ENCODE measurements at places on chromosomes 11 and 22.

DNA sequence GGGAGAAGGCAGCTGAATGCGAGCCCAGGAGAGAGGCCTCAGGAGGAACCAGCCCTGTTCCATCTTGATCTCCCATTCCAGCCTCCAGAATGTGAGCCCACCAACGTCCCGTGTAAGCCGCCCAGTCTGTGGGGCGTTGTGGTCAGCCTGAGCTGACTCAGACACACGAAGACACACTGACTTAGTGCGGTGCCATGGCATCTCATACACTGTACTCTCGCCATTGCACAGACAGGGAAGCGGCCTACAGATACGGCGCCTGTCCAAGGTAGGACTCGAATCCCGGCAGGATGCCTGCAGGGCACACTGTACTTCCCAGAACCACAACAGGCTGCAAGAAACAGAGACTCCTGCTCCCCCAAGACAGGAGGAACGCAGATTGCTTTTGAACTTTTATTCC lies 179.6 kb downstream of the CTTN start:
- no peak for DNase-seq

DNA sequence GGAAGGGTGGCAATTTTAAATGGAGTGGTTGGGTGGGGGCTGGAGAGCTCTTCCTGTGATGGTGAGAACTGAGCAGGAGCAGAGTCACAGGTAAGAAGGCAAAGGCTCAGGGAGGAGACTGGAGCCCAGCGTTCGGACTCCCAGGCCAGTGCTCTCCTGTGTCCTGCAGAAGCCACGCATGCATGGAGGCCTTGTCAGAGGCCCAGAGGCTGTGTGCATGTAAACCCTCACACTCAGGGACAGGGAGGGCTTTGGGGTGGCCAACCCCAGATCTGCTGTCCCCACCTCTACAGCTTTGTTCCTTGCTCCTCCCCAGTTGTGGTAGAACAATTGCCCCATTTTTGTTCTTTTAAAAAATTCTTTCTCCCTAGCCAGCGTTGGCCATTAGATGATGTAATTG lies 130.4 kb upstream of the PARVA start:
- no peak for DNase-seq

DNA sequence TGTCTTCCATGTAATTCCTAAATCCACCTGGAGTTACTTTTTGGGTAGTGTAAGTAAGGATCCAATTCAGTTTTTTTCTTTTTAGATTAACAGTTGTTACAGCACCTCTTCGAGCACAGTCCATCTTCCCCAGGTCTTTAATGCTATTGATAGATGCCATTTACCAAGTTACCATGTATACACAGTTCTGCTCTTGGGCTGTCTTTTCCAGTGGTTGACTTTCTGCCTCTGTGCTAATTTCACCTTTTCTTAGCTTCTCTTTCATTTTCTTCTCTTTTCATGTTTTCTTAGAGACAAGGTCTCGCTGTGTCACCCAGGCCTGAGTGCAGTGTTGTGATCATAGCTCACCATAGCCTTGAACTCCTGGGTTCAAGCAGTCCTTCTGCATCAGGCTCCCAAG lies 12.0 kb downstream of the ATXN10 start:
- no peak for DNase-seq

GRCh38 chr11:129146191-129146590 lies 45.9 kb downstream of the ARHGAP32 start:
- DNase-seq: no peak

GRCh38 chr22:44573451-44573850 lies 75.4 kb upstream of the RTL6 start:
- DNase-seq: no peak

GRCh38 chr22:24200619-24201212 lies 19.4 kb downstream of the SUSD2 start:
- peak; percentile 60 for DNase-seq

- no peak for DNase-seq
Measured at GRCh38 chr22:39688186-39688785, 117.7 kb downstream of the CACNA1I start.

DNA sequence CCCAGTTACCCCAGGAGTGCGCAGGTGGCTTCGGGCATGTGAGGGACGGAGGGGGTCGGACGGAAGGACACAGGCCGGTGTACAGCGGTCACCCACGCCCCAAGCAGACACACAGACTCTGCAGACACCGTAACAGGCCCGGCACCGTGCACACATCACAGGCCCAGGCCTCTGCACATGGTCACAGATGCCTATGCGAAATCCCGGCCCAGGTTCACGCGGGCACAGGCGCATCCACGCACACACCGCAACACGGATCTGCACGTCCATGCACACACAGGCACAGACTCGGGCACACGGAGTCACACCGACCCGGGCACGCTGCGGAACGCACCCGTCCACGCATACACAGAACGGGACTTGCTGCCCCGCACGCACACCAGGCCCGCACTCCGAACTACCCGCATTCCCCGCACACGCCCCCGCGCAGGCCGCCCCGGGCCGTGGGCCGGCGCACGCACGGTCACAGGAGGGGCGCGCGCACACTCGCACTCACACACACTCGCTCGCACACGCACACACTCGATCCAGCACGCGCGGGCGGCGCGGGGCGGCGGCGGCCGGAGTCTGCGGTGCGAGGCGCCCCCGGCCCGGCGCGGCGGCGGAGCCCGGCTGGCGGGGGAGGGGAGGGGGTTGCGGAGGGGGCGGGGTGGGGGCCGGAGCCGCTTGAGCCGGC lies at the start of gene MGAT3:
TSS of gene MGAT3 (plus strand) at position 491 of the 676 bp plus-strand sequence. CDS start 30,336 bp downstream, outside the sequence.
- DNase-seq: peak; percentile 18
